ENCODE measurements at places on chromosomes 1 and 21.
A peak's percentile ranks its signal among the peaks of the same experiment; 100 is the strongest.

DNA sequence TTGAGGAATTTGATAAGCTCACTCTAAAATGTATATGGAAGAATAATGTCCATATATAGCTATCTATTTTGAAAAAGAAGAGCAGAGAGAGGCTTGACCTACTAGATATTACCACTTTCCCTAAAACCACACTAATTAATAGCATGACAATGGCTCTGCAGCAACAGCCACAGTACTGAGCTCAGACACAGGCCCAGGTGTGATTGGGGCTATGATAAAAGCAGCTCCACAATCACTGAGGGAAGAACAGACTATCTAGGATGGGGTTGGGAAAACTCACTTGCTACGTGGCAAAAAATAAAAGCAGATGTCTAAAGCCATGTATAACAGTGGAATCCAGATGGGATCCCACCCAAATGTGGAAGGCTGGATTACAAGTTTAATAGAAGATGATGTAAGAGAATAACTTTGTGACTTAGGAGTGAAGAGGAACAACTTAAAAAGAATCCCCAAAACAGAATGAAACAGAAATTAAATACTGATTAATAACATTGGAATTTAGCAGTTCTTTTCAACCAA lies 80.8 kb upstream of the RAB4A start:
- no peak for DNase-seq

DNA sequence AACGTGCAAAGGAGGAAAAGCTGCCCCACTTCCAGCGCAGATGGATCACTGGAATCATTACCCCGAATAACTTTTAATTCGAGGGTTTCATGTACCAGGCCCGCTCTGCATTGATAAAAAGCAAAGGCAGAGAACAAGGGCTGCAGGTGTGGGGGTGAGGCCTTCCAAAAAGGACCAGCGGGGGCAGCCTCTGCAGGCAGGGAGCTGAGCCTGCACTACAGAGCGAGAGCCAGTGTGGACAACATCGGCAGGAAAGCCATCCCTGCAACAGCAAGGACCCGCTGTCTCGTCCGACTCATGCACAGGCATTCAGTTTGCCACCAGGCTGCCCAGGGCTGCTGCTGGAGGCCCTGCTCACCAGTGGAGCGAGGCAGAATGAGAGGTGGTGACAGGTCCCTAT lies 27.1 kb upstream of the AJAP1 start:
- DNase-seq, result peak; percentile 24

- peak; percentile 38 for DNase-seq
These were observed 237.5 kb downstream of the TTLL7 start for GRCh38 chr1:83761167-83762038.

GRCh38 chr1:226654046-226654667 lies 84.9 kb downstream of the ITPKB start:
- no peak for DNase-seq

- DNase-seq, result no peak
These were observed 6.1 kb upstream of the C4BPA start for GRCh38 chr1:207097871-207098324.

GRCh38 chr1:74689621-74690363 lies 16.2 kb upstream of the ERICH3 start:
- peak; percentile 80 for DNase-seq
